Testis (tissue), 5 donors: ENCODE measurements at places on chromosomes 5 and 9. TPM values are rescaled to one million over a fixed set of nuclear protein-coding genes. Genes with fewer than 3 reads are reported as not detected.

DNA sequence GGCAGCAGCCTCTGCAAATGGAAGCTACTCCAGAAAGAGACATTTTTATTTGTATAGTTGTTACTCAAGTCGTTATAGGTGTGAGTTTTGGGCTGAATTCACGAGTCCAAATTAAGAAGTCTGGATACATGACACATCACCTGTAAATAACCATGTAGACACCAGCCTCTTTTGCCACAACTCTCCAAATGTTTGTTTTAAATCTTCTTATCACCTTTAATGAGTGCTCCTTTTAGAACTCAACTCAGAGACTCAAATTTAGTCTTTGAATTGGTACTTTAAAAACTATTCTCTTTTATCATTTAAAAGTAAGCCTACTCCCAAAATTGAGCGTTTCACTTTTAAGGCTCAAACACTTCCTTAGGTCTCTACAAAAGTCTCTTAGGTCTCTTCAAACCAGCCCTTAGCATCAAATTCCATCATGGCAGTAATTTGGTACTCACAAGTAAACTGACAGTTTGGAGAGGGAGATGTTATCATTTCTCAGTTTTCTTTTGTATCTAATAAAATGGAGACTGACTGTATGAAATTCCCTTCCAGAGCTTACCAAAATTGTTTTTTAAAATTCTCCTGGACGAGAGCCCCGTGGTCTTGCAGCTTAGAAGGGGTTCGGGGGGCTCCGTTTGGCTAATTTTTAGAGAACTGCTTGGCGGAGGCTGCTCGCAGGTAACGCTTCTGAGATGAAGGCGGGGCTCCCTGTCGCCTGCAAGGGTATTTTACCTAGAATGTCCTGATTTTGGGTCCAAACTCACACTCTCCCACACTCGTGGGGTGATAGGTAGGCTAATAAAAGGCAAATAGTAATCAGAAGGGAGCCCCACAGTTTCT is 194.6 kb downstream of the MEF2C start:
- H3K27me3 ChIP-seq, result no peaks in the 10 kb centered on the region
- no peaks in the 10 kb centered on the region for H3K36me3 ChIP-seq
- H3K27ac ChIP-seq, result no peak overlapping the region
- no peak for DNase-seq
- peaks cover 16% of the 10 kb centered on the region for H3K4me1 ChIP-seq

DNA sequence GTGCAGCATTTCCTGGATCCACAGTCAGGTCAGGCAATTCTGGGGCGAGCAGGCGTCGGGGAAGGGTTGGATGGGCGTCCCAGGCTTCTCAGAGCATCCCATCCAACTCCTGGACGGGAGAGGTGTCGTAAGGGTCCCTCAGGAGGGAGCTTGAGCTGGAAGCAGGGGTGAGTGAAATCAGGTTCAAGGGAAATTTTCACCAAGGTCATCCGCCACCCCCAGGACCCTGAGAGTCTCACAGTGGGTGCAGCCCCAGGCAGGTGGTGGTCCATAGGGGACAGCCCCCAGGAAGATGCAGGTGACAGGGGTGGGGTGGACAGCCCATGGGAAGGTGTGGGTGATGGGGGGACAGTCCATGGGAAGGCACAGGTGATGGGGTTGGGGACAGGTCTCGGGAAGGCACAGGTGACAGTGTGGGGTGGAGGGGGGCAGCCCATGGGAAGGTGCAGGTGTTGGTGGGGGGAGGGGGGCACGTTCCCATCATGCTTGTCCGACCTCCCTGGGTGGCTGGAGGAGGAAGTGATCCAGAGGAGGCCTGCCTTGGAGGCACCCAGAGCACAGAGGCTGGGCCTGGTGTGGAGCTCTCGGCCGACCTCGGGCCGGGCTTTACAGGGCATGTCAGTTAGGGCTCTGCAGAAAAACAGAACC is 48.9 kb downstream of the AHRR start:
- DNase-seq, result peak; percentile 5
- peaks cover 6% of the 10 kb centered on the region for H3K4me1 ChIP-seq
- no peaks in the 10 kb centered on the region for H3K36me3 ChIP-seq
- no peak overlapping the region for H3K4me3 ChIP-seq

DNA sequence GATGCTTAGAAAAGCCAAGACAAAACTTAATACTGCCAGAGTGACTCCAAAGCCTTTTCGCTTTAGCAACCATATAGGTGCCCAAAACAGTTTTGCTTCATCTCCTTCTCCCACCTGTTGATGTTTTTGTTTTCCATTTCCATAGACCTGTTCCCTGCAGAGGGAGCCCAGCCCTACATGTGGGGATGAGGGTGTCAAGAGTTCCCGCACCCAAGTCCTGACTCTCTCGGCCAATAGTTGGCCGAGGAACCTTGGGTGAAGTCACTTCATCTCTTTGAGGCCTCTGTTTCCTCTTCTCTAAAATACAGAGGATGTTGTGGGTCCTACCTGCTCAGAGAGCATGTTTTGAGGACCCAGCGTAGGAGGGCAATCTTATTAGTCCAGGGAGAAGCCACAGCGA is 38.5 kb upstream of the LCP2 start:
- DNase-seq, result no peak
- H3K27me3 ChIP-seq, result no peaks in the 10 kb centered on the region
- peaks cover 16% of the 10 kb centered on the region for H3K4me1 ChIP-seq
- no peaks in the 10 kb centered on the region for H3K36me3 ChIP-seq
- H3K4me3 ChIP-seq, result no peak overlapping the region

DNA sequence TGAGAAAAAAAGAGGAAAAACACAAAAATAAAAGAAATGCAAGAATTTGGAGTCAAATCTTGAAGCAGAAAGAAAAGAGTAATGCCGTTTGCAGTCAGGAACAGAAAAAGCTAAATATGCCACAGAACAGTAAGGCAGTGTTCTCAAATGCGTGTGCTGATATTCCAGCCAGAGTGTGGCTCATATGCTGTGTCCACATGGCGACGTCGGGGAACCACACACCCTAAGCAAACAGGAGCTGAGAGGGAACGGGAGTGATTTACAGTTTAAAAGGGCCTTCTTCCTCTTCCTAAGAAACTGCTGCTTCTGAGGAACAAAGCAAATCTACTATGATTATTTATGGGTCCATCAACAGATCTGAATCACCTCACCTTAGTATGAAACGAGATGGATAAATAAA is 42.7 kb downstream of the DDX31 start:
- no peaks in the 10 kb centered on the region for H3K4me1 ChIP-seq
- H3K4me3 ChIP-seq, result no peak overlapping the region
- no peak overlapping the region for H3K27ac ChIP-seq
- no peaks in the 10 kb centered on the region for H3K27me3 ChIP-seq

DNA sequence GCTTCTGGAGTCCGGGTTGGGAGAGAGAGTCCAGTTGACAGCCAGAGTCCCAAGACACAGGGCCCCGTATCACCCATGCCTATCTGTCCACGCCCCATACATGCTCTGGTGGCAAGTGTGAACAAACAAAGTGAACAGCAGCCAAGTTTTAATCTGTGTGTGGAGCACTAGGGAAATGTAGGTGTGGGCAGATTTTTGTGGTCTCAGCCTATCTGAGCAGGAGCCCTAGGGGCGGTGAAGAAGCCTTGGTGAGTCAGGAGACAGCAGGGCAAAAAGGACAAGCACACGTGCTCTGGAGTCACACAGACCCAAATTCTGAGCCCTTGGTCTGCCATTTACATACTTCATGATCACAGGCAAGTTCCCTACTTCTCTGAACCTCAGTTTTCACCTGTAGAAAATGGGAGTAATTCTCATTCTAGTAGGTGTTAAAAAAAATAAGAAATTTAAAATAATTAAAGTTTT is 23.2 kb downstream of the EGR1 start:
- DNase-seq, result no peak
- peaks cover 24% of the 10 kb centered on the region for H3K4me1 ChIP-seq
- H3K4me3 ChIP-seq, result no peak overlapping the region
- H3K27ac ChIP-seq, result no peak overlapping the region

DNA sequence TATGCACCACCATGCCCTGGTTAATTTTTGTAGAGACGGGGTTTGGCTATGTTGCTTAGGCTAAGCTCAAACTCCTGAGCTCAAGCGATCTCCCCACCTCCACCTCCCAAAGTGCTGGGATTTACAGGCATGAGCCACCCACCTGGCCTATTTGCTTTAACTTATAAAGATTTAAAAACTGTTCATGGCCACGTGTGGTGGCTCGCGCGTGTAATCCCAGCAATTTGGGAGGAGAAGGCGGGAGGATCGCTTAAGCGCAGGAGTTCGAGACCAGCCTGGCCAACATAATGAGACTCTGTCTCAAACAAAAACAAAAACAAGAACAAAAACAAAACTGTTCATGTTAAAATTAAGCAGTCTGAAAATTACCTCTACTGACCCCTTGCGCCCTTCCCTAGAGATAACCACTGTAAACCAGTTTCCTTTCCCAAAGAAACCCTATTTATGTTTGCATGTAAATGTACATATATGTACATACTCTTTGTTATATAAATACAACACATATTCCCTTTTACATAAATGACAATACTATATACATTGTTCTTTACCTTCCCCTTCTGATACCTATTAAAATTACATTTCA is 1.5 kb downstream of the AK6 start:
- H3K27me3 ChIP-seq, result no peaks in the 10 kb centered on the region
- no peaks in the 10 kb centered on the region for H3K36me3 ChIP-seq
- no peak overlapping the region for H3K4me3 ChIP-seq
- no peak for DNase-seq
- H3K4me1 ChIP-seq, result peaks cover 16% of the 10 kb centered on the region

ELL2 gene
- total RNA-seq, result 87.3 TPM
